ENCODE measurements at places on chromosomes 6 and 20.

- DNase-seq = no peak
Observed at GRCh38 chr6:101279410-101279809, 114.1 kb upstream of the GRIK2 start.

GRCh38 chr6:73980096-73980495, 284.1 kb downstream of the CD109 start:
- DNase-seq = no peak

DNA sequence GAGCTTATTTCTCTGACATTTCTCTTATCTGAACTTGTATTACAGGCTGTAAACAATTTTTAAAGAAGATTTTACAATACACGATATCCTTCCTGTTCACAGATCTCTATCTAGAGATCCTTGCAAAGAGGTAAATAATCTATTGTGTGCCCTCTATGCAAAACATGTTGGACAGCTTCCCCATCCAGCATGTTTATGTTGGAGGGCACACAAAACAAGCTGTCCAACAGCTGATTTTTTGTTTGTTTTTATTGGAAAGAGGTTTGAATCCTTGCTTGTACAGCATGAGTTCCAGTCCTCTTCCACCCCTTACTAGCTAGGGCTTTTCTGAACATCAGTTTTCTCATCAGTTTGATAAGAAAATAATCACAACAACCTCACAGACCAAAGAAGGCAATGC, 62.3 kb upstream of the SYNDIG1 start:
- DNase-seq = no peak

DNA sequence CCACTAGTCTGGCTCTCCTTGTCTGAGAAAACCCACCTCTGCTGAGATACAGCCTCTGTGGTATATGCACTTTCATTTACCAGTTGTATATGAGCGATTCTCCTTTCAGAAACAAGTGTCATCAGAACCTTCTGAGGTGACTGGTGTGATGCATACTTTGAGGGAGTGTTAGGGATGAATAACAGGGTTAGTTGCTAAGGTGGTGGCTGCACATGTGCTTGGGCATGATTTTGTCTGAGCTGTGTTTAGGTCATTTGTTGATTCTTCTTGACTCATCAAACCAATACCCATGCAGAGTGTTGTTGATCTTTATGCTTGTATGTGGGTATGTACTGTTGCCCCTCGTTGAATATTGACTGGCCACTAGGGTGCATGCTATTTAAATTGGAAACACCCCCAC, 25.7 kb downstream of the DTD1 start:
- DNase-seq = no peak

- no peak for DNase-seq
Observed at GRCh38 chr20:39142407-39143096, 180.4 kb downstream of the DHX35 start.

GRCh38 chr6:36442103-36442670, 467 bp downstream of the PXT1 start:
- DNase-seq = no peak

DNA sequence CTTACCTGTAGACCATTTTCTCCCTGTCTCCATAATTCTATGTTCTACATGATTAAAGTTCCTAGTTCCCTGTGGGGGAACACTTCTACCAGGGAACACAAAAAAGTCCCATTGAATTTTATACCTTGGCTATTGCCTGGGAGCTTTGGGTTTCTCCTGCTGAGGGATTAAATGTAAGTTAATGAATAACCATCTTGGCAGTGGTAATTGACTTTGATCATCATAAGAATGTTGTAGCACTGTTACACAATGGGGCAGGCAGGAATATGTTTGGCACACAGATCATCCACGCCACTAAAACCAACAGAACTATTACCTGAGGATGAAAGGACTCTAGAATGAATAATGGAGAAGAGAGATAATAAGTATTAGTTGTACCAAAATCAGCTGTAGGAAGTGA, 1106.2 kb upstream of the GJE1 start:
- no peak for DNase-seq

- DNase-seq = no peak
Observed at GRCh38 chr6:150004101-150004782, 21.1 kb downstream of the RAET1L start.

- DNase-seq = no peak
Observed at GRCh38 chr6:169470790-169471189, 217.1 kb upstream of the THBS2 start.

DNA sequence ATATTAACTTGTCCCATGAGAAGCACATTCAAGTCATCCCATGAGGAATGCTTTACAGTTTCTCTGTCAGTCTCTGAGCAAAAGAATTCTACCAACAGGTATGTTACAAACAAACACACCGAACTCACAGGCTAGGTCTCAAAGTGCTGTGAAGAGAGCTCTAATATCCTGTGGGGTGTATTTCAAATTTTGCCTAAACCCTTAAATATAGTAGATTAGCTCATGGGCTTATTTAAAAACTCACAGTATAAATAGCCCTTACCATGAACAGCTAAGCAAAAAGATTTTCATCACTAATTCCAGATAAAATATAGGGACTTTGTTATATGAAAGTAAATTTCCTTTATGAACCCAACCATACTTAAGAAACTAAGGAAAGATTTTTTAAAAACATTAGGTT, 77.8 kb downstream of the FILIP1 start:
- DNase-seq = no peak

- no peak for DNase-seq
Observed at GRCh38 chr6:154367839-154368695, 11.5 kb upstream of the IPCEF1 start.
